ENCODE measurements at places on chromosomes 12 and 14. TPM values are rescaled to one million over a fixed set of nuclear protein-coding genes. Genes with fewer than 3 reads are reported as not detected.

Gene TEDC1
- 57.8 TPM for total RNA-seq

Gene CFAP73
- total RNA-seq, result 0.46 TPM

Gene FOXA1
- total RNA-seq, result 0.35 TPM

- no peak for DNase-seq
Observed at GRCh38 chr14:96588410-96589257, 86.5 kb downstream of the PAPOLA start.

DNA sequence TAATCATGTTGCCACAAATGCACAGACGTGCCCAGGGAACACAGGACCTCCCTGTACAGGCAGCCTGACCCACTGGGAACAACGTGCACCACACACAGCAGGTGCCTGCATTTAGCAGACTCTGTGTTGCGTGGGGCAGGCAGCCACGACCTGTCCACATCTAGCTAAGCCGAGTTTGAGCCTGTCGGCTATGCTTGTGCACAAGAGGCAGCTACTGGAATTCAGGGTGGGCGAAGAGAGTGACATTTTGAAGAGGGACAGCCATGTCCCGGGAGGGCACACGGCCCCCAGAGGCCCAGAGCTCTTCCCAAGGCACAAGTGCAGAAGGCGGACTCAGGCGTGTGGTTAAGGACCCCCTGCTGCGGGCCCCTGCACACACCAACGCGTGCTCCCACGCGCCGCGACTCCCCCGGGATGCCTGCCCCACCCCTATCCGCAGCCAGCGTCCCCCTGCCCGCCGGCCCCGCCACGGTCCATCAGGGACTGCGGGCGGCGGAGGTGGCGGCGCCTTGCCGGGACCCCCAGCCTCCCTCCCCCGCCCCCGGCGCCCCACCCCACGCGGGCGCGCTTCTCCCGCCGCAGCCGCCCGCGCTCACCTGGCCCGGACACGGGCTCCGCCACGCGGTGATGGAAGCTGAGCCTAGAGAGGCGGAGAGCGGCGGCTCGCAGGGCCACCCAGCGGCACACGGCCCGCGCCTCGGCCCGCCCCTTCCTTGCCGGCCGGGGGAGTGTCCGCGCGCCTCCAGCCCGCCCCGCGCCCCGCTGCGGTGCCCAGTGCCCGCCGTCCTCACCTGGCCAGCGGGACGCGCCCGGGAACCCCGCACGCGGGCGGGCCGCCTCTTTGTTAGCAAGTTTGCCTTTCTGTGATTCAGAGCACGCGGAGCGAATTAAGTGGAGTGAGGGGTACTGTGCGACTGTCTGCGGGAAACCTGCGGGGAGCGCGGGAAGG, 125.3 kb upstream of the PRMT8 start:
- DNase-seq, result no peak

DNA sequence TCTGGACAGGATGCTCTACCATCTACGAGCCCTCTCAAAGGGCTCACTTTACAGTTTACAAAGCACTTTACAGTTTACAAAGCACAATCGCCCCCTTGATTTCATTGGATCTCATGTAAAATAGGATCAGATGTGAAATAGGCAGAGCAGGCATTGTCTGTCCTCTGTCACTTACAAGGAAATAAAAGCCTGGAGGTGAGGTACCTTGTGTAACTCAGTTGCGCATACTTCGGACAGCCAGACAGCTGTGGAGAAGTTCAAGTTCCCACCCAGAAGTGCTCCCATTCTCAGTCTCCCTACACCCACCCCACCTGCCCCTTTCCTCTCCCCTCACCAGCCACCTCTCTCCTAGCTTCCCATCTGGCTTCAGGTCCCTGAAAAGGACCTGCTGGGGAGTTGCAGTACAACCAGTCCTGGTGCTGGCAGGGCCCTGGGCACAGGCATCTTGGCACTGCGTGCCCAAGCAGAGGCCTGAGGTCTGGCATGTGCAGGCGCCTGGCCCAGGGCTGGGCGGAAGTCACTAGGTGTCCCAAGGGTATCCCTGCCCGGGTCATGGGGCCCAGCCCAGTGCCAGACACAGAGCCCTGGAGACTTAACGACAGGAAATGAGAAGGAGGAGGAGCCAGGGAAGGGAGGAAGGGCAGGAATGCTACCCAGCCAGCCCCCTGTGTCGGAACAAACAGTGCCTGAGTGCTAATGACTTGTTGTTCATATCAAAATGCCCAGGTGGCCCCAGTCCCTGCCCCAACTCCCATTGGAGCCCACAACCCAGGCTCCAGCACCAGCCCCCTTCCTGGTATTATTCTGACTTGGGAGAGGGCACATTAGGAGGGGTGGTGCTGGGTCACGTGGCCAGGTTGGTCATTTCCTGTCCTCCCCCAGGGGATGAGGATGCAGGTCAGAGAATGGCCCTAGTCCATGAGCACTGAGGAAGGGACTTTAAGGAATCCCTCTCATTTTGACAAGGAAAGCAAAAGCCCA, 5.4 kb downstream of the RAPGEF3 start:
- DNase-seq, result no peak

GRCh38 chr14:99966037-99966835, 99.0 kb upstream of the EVL start:
- DNase-seq, result no peak

DNA sequence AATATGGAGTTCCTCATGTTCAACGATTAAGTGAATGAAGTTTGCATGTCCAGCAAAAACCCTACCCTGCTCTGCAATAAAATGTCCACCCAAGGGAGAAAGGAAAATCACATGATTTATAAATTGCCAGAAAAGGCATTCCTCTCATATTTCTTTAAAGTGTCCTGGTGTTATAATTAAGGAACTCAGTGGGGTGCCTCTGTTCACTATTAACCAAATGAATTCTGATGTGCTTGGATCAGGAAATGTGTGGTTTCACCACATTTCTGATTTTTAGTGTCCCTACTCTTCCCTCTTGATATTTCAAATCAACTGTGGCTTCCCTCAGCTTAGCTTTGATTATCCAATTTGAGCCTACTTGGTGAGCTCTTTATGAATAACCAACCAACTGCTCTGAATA, 208.1 kb downstream of the PHLDA1 start:
- no peak for DNase-seq

DNA sequence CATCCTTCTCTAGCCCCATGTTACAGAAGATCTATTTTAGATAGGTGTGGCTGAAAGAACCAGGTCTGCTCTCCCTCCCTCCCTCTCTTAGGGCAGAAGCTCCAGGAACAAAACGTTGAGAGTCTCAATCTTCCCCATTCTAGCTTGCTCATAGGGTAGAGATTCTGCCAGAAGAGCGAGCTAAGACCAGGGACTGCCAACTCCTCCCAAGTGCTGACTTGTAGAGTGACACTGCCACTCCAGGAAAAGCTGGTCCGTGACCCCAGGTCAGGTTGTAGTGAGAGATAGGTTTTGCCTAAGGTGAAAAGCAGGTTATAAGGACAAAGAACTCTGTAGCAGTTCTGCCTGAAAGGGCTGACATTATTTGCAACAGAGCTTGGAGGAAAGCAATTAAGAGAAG, 73.4 kb downstream of the INSM2 start:
- DNase-seq, result no peak

DNA sequence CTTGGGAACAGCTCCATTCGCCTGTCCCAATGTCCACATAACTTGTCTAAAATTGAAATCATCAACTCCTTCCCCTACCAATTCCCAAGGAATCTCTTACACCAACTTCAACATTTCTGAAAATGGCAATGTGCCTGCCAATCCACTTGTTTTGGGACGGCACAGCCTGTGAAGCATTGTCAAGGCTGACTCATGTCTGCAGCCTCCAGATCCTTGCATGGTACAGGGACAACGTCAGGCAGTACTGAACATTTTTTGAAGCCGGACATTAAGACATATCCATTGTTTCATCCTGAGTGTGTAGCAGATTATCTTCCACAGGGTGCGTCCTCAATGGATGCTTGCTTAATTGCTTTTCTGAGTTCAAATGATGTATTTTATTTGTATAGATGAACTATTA, 794.1 kb downstream of the BCL11B start:
- no peak for DNase-seq

GRCh38 chr12:21379218-21379617, 6.5 kb downstream of the IAPP start:
- DNase-seq, result no peak

DNA sequence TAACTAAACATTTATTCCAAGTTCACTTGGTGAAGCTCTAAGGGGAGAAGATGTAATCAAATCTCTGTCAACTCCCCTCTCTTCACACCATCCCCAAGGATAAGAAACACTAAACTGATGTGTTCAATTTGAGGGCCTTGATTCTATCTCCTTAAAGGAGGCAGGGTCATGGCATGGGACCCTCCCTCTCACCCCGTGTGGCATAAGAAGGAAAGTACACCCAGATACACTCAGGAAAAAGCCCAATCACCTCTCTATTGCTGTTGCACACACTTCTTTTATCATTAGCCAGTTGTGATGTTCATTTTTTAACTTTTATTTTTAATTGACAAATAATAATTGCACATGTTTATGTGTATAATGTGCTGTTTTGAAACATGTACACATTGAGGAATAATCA, 35.1 kb downstream of the WASHC3 start:
- DNase-seq, result no peak

DNA sequence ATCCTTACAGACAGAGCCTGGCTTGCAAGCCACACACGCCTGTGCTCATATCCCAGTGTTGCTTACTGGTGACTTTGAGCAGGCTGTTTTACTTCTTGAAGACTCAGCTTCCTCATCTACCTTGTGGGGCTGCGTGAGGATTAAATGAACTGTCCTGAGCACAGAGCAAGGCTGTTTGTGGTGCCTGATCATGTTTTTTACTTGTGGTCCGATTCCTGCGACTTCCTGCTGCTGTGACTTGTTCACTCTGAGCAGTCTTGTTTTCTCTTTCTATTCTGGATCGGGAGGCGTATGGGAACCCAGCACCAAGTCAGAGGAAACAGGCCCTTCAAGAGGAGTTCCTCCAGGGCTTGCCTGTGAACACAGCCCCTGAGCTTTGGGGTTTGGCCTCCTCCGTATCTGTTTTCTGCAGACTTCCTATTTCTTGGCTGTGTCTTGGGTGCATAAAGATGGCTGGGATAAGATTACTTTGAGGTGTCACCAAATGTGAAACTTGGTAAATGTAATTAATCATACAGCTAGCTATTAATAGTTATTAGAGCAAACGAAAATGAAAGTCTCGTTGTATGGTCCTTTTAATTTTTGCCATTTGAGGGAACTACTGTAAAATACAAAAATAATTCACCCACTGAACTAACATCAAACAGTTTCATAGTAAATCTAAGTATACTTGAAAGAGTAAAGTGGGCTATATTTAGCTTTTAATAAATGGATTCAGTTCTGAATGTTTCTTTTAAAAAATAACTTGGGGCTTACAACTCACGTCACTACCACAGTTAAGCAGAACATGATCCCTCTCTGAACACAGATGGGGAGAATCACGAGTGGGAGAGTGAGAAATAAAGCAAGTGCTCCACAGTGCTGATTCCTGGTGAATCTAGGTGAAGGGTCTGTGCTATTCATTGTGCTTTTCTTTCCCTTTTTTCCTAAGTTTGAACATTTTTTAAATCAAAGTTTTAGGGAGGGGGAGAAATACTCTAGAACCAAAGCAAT, 251.5 kb downstream of the FOXN3 start:
- no peak for DNase-seq

Data from activated T-cell treated with anti-CD3 and anti-CD28 coated beads, Interleukin-2, amount 50 U/mL, for 4 hours (primary cell).